Activated gamma-delta T cell treated with anti-CD3 and anti-CD28 coated beads, Interleukin-2, amount 50 U/mL, for 16 hours (primary cell): ENCODE measurements at places on chromosomes 16 and 17.
A peak's percentile ranks its signal among the peaks of the same experiment; 100 is the strongest.

- DNase-seq = no peak
Measured at GRCh38 chr16:53055541-53056391, 975 bp downstream of the CHD9 start.

DNA sequence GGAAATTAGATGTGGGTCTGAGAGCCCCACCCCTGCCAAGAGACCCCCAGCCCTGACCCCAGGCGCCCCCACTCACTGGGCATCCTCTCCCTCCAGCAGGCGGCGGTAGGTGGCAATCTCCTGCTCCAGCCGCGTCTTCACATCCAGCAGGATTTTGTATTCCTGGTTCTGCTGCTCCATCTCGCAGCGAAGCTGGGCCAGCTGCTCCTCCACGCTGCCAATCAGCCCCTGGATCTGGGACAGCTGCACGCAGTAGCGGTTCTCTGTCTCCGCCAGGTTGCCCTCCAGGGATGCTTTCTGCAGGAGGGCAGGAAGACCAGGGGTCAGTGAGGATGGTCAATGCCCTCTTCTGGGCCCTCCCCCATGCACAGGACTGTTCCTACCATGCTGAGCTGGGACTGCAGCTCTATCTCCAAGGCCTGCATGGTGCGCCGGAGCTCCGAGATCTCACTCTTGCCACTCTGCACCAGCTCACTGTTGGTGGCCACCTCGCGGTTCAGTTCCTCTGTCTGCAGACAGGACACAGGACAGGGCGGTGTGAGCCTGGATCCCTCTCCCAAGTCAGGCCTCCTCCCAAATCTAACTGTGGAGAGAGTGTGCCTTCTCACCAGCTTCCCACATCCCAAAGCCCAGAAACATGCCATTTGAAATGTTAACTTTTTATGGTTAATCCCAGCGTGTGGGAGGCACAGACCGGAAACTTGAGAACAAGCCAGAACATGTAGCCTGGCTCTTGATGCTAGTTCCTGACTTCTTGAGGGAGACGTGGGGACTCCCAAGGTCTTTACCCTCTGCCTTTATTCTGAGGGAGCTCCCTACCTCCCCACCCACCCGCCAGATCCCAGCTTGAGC lies 3.6 kb downstream of the KRT17 start:
- DNase-seq = no peak

- DNase-seq = no peak
Measured at GRCh38 chr17:79793924-79794304, 3.0 kb downstream of the CBX8 start.

DNA sequence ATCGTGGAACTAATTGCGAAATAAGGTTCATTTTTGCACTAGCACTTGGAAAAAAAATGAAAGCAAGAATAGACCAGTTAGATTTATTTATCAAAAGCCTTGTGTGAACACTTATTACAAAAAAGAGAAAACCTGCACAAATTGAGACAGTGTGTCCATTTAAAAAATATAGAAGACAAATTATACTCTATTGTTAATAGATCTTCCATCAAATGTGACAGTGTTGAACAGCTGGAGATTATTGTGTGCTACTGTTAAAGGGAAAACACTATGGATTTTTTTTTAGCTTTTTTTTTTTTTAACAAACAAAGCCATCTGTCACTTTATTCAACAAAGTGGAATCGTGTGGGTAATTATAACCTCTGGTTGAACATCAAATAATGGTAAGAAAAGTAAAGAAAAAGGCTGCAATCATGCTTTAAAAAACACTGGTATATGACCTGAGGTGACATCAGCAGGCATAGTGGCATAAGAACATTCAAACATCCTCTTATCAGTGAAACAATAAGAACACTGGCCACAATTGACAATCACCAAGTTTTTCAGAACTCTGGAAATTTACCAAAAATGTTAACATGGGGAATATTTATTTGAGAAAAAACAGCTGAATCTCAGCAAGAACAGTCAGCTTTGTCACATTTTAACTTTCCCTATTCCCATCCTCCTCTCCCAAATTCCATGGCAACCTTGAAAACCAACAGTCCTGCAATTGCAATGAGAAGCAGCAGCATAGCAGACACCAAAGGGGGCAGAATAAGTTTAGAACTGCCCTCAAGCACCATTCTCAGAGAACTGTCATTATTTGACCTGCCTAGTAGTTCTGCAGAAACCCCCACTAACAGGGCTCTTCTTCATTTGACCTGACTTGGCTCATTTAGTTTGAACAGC lies 442.3 kb upstream of the MON1B start:
- no peak for DNase-seq

- DNase-seq = no peak
Measured at GRCh38 chr17:77580531-77581270, 377.8 kb upstream of the TNRC6C start.

DNA sequence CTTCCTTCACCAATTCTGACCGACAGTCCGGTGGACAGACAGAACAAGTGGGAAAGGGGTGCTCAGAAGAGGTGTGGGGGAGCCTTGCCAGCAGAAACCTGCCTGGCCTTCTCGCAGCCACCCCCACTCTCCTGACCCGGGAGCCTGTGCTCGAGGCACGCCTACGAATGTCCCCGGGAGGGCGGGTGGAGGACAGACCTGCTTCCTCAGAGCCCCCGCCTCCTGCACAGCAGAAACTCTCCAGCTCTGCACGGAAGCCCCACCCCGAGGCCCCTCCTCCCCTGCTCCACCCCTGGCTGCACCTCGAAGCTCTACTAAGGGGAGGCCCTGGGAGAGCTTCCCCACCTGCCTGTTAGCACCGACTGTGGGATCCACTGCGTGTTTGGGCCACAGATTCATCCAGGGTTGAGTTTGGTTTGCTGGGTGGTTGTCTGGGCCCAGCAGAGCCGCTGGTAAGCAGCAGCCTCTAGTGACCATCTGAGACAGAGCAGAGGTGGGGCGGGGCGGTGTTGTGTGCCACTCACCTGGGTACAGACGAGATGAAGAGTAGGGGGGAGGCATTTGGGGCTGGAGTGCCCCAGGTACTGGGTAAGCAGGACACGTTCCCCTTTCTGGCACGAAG lies 6.2 kb downstream of the TAF1C start:
- no peak for DNase-seq

DNA sequence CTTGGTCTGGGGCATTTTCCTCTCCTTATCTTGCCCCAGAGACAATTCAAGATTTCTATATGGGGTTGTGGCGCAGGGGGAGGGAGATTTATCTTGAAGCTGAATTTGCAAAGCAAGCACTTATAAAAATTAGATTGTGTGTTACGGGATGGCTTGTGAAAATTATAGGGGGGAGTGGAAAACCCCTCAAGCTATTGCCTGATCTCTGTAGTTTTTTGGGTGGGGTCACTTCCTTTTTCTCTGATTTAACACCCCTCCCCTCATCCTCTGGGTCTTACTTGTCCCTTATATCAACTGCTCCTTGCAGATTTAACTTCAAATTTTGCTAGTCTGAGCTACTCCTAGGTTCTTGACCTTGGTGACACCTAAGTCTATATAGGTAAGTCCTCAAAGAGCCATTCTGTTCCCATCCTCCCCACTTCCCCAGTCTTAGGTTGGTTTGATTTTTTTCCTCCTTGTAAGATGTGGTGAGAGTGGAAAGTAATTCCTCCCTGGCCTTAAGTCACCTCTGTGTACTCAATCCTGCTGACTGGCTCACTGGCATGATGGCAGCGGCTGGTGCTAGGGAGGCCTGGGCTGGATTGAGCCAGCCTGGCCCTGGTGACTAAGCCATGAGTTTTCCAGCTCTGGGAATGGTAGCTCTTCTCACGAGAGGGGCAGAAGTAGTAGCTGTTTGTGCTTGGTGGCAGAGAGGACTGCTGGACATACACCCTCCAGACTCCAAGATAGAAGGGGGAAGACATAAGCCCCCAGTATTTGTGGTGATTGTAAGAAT lies 2.3 kb downstream of the ARL4D start:
- DNase-seq = no peak

DNA sequence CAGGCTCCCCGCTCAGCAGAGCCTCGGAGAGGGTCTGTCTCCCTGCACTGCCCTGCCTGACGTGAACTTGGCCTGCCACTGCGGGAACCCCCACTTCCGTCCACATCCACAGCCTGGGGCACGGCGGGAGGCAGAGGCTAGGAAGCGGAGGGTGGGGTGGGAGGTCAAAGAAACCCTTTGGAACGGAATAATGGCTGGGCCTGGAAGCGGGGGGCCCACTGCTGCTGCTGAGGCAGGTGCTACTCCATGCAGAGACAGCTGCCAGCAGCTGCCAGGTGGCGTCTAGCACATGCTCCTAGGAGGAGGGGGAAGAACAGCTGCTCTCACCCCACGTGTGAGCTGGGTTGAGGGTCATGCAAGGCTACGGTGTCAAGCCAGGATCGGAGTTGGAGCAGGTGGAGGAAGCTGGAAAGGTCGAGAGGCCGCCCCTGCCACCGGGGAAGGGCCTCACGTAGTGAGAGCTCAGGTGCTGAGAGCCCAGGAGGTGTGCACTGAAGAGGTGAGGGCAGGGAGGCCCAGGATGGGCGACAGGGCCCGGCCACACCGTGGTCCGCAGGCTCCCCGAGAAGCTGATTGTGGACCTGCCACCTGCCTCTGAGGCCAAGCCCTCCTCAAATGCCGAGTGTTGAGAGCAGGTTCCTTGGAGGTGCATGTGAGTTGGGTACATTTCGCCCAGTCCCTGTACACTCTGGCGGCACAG lies 9.8 kb downstream of the FSCN2 start:
- no peak for DNase-seq

DNA sequence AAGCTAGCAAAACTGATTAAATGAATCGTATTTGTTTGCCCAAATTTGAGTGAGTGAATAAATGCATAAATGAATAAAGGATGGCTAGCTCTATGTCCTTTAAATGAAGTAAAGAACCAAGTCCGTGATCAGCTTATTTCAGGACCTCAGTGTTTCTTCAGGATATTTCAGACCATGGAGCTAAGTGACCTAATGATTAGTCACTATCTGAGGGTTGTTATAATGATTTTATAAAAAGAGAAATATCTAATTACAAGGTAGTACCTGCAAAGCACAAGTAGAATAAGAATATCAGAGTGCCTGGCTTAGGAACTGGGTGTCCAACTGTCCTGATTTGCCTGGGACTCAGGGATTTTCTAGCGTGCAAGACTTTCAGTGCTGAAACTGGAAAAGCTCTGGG lies 12.5 kb downstream of the KCNJ2 start:
- no peak for DNase-seq

DNA sequence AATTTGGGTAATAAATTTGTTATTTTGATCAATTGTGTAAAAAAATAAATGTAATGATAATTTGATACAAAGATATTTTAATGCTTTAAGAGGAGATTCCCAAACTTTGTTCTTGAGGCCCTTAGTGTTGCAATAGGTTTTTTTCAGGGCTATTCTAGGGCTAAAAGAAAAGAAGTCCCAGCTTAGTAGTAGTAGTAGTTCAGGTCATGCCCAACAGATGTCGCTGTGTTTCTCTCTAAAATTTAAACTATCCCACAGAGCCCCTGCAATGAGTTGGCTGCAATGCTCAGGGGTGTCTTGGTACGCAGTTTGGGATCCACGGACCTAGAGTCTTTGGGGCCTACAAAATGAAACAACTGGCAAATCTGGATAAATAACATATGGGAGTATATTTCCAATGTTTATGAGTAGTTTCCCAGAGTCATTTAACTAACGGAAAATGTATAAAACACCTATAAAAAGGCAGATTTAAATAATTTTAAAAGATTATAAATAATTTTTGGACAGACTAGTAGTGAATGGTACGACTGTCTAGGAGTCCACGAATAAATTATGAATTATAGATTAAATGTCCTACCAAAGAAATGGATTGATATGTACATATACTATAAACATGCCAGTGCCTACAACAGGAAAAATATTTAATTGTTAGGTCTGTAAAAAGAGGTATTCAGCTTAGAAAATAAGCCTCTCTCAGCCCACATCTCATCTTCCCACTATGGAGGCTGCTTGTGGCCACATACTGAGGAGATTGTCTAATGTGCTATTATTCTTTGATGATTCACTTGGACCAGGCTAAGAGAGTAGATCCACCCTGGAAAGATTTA lies 228.5 kb upstream of the PMFBP1 start:
- DNase-seq = peak; percentile 0

- no peak for DNase-seq
Measured at GRCh38 chr16:28130099-28131088, 66.9 kb upstream of the GSG1L start.

DNA sequence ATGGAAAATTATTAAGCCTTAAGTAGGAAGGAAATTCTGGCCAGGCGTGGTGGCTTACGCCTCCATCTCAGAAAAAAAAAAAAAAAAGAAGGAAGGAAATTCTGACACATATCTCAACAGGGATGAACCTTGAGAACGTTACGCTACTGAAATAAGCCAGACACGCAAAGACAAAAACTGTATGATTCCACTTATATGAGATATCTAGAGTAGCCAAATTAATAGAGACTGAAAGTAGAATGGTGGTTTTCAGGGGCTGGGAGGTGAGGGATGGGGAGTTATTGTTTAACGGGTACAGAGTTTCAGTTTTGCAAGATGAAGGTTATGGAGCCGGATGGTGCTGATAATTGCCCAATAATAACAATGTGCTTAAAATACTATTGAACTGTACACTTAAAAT lies 16.2 kb upstream of the HNF1B start:
- DNase-seq = no peak

DNA sequence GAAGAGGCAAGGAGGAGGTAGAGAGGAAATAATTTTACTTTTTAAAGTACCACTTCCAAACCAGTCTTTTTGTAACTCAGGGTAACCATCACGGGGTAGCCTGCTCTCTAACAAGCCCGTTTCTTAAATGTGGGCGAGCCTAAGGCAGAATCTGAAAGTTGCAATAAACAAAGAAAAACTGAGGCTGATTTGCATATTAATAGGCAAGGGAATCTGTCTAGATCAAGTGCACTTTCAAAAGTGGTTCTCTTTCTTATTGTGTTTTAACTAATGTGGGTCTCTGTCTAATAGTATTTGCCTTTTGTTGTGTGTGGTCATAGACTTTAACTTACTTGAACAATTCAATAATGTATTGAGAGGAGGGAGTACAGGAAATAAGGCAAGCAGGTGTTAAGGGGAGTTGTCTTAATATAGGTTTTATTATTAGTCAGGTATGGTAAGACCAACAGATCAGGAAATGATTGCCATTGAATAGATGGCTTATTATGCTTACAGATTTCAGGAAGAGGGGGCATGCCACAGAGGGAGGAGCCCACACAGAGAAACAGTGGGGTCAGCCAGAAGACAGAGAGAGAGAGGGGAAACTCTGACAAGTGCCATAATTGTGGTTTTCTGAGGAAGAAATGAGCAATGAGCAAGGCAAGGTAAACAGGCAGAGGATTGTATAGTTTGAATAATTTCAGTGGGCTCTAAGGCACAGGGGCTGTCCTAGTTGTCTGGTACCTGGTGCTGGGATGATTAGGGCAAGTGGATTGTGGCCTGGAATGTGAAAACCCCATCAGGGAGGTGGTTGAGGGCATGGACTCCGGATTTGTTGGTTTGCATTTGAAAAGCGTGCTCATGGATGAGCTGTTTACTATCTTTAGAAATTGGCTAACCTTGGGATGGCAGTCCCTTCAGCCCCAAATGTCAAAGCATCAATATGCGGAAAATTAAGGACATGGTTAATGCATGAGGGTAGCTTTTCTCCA lies 237.2 kb downstream of the TOX3 start:
- no peak for DNase-seq
